Right ventricle myocardium superior (tissue), 1 donor: ENCODE measurements at places on chromosomes 6 and 20. TPM values are rescaled to one million over a fixed set of nuclear protein-coding genes. Genes with fewer than 3 reads are reported as not detected.

GRCh38 chr20:37991908-37992307 lies 41.3 kb downstream of the TTI1 start:
- no peak for DNase-seq

GRCh38 chr6:136524339-136524935 lies 25.8 kb downstream of the MAP7 start:
- DNase-seq = no peak

DNA sequence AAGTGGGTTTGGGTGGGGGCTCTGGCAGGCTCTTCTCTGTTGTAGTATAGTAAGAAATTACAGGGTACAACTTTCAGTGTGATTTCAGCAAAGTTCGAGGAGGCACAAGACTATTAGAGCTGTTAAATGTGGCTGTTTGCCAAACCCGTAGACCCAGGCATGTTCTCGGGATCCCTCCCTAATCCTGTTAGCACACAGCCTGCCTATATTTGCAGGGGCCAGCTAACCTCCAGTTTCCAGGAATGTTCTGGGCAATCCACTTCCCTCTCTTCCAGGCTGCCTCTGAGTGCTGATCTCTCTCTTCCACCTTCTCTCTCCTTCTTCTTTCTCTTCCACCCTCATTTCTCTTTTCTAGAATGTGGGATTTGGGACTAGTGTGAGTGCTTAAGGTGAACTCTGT lies 34.8 kb upstream of the ZFP64 start:
- no peak for DNase-seq

CALHM4 gene
- total RNA-seq = not detected

GRCh38 chr20:25211273-25211672 lies 15.8 kb downstream of the ENTPD6 start:
- DNase-seq = no peak

DNA sequence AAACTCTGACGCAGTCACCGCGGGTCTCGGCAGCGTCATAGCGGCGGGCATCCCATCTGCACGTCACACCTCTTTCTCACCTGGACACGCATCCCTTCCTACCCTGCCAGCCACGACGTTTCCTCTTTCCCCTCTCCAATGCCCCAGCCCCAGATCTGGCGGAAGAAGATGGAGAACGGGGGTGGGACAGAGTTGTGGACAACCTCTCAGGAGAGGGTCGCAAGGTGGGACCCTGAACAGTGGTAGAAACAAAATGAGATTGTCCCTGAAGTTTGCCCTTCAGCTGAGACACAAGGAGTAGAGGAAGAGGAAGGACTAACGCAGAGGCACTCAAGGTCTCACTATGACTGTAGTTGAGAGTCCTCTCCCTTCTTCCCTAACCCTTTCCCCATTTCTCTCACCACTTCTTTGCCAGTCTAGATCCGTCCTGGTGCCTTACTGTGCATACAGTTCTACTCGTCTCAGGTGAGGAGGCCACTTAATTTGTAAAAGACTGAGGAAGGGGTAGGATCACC lies 562 bp downstream of the TRIM39 start:
- DNase-seq = no peak

SLC22A1 gene
- 0.35 TPM for total RNA-seq

DNA sequence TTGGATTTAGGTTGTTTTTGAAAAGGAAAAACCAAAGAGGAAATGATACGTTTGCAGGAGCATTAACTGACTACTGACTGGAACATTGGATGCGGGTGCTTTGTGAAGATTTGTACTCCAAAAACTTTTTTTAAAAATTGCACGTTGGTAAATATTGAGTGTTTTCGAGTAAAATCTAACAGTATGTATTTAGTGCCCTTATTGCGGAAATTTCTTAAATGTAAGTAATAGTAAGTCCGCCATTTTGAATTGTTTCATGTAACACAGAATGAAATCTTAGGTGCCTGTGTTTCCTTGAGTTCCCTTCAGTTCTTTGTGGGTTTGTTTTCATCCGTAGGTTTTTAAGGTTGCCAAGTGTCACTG lies 15.2 kb upstream of the LIN28B start:
- no peak for DNase-seq

DNA sequence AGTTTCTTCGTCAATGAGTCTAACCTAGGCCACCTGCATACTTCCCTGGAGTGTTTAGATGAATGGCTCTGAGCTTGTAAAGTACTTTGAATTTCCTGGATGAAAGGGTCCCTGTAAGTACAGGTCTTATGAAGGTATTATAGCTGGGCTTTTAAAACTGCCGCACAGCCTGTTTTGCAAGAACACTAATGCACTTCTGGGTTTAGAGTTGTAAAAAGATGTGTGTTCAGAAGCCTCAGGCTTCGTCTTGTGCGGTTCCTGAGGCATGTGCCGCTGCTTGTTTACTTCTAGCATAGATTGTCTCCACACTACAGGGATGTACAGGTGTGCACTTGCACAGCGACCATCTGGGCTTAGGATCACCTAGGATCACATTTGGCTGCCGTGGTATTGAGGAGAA lies 324.5 kb downstream of the SOX4 start:
- no peak for DNase-seq

DNA sequence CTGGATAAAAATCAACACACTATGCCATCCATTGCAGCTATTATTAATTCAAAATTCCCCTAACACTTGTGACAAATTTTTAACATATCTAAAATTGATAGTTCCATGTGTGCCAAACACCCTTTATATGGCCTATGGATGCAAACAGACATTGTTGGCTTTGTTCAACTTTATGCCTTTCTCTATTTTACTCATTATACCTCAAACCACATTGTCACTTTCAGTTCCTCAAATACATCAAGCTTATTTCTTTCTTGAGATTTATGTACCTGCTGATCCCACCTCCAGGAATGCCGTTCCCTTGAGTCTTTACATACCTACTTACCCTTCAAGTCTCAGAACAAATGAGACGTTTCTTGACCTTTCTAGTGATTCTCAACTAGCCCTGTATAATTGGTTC lies 193.5 kb upstream of the PLN start:
- DNase-seq = no peak

DNA sequence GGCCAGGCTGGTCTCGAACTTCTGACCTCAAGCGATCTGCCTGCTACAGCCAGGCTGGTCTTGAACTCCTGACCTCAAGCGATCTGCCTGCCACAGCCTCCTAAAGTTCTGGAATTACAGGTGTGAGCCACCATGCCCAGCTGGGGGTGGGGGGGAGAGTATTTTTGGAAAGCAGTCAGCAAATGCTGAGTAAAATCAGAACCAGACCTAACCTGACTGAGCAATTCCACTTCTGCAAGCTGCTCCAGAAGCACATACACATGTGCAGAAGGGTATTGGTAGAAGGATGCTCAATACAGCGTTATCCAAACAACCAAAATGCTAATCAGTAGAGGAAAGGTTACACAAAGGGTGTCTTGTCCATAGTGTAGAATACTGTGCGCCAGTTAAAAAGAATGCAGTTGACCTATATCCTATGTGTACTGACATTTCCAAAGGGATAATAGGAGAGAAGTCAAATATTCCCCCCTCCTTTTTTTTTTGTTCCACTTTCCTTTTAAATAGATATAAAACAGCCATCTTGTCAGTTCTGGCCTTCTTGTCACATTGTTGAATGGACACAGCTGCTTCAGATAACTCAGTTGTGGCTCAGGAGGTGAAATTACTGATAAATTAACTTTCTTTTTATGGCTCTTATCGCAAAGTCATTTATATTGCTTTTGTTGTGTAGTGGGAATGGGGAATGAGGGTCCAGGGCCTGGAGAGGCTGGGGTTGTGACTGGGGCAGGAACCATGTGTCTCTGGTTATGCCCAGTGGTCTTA lies 74.6 kb downstream of the DTD1 start:
- no peak for DNase-seq

ALDH5A1 gene
- 23.3 TPM for total RNA-seq

STMND1 gene
- total RNA-seq = not detected

DNA sequence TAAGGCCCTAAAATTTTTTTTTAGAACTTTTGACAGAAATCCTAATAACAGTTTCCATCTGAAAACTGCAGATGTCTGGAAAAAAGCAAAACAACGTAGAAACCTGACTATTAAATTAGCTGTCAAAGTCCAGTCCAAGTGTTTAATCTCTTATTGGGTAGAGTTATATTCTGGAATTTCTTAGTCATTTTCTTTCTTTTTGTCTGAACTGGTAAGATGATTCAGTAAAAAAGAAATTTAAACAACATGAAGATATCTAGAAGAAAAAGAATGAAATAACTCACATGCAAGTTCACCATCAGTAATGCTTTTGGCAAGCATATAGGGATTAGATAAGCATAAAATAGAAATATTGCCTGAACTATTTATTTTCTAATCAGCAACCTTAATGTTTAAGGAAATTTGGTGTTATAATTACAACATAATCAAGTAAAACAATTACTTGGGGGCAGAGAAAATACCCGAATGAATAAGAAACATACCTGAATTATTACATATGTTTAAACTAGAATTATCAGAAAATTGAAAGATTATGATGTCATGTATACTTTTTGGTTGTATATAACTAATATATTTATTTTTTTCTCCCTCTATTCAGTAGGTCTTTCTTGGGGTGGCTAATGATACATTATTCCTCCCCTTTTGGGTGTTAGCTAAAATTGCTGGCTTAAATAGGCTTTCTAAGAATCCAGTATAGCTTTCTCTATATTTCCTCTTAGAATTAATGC lies 51.1 kb downstream of the FAM83B start:
- no peak for DNase-seq

- no peak for DNase-seq
Measured at GRCh38 chr20:64062276-64062595, 762 bp upstream of the TCEA2 start.

ARMC12 gene
- not detected for total RNA-seq

YWHAB gene
- total RNA-seq = 96.3 TPM

ZNF391 gene
- total RNA-seq = 0.51 TPM

DNA sequence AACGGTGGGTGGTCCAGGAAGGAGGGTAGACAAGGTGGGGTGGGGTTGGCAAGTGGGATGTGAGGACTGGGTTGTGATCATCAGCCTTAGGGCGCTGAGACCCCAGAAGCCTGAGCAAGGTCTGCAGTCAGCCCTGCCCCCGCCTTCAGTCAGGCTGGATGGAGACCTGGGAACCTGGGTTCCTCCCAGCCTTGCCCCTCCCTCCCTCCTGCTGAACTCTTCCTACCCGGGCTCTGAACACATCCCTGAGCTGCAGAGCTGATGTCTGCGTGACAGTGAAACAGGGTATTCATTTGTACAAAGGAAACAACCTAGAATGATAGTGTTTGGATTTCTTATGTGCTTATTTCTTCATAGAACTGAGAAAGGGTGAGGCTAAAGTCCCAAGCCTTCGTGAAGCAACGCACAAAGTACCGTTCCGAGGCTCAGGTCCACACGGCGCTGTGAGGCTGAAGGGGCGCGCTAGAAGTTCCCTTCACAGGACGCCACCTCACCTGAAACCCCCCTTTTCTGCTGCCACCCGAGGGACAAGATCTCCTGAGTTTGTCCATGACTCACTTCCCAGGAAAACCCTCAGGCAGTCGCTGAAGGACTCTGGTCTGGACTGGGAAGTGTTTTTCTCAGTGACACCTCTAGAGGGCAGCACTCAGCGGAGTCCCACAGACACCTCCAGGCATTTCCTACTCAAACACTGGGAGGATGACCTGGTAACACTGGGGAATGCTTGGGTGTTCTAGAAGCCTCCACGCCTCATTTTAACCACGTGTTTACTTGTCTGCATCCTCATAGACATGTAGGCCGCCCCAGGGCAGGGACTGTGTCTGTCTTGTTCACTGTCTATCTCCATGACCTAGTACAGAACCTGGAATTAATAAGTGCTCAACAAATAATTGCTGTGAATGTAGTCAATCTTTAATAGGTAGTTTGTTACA lies 1.2 kb downstream of the GSTA5 start:
- DNase-seq = no peak

ARMH2 gene
- total RNA-seq = not detected

DNA sequence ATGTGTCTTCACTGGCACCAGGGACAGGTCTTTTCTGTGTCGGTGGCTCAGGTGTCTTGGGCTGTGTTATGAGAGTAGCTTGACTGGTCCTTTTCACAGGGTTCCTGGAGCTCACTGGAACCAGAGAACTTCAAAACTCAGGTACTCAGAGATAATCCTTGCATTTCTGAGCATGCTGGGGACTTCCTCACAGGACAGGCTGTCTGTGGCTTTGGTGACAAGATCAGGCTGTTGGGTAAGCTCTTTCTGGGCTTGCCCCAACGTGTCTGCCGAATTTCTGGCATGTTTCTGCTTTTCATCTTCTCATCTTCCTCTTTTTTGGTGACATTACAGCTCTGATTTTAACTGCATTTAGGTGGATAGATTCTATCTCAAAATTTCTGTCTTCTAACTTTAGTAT lies 270.0 kb downstream of the CDH26 start:
- no peak for DNase-seq

- no peak for DNase-seq
Measured at GRCh38 chr6:22059126-22059525, 237.7 kb downstream of the PRL start.

DNA sequence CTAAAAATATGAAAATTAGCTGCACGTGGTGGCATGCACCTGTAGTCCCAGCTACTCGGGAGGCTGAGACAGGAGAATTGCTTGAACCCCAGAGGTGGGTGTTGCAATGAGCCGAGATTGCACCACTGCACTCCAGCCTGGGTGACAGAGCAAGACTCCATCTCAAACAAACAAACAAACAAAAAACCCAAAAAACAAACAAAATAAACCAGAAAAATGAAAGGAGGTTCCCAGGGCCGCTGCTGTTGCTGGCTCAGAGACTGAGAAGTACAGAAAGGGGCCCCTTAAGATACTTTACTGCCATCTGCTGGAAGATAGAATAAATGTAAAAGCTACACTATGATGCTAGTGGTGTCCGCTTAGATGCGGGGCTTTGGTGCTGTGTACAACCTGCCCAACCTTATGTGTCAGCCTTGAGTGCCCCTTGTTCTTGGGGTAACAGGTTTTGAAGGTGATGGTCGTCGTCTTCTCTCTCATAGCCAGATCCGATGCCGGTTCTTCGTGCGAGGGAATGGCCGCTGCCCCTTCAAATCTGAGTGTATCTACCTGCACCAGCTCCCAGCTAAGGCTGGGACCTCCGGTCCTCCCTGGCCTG lies 2.8 kb upstream of the FANCE start:
- no peak for DNase-seq

BFSP1 gene
- total RNA-seq = 0.73 TPM

- DNase-seq = peak; percentile 57
Measured at GRCh38 chr6:129105035-129105434, 222.1 kb downstream of the LAMA2 start.
